ENCODE measurements at places on chromosomes 7 and 10. TPM values are rescaled to one million over a fixed set of nuclear protein-coding genes. Genes with fewer than 3 reads are reported as not detected.

PODXL gene
- 71.2 TPM for total RNA-seq

ADAM12 gene
- 1.3 TPM for total RNA-seq

HOXA1 gene
- 0.37 TPM for total RNA-seq

ARF5 gene
- 127 TPM for total RNA-seq

GPNMB gene
- total RNA-seq: 58.5 TPM

AKR1C1 gene
- 55.1 TPM for total RNA-seq

PLXNA4 gene
- total RNA-seq: 4.6 TPM

POP7 gene
- total RNA-seq: 30.1 TPM

BRAT1 gene
- total RNA-seq: 29.4 TPM

SAMD9 gene
- 14.5 TPM for total RNA-seq

LEP gene
- 1.3 TPM for total RNA-seq

ZNF365 gene
- total RNA-seq: 2.4 TPM

ZNF117 gene
- 100 TPM for total RNA-seq

TAF6 gene
- 36.1 TPM for total RNA-seq

TMEM196 gene
- total RNA-seq: not detected

ENTPD7 gene
- 14.6 TPM for total RNA-seq

LRRC61 gene
- total RNA-seq: 9.4 TPM

CAMK2B gene
- 0.40 TPM for total RNA-seq

ZNF12 gene
- total RNA-seq: 22.6 TPM

DCLRE1C gene
- total RNA-seq: 9.9 TPM

GIMAP6 gene
- 53.7 TPM for total RNA-seq

FRMD4A gene
- 64.5 TPM for total RNA-seq

STMP1 gene
- 28.9 TPM for total RNA-seq

GHRHR gene
- total RNA-seq: not detected

CALY gene
- total RNA-seq: not detected

TFEC gene
- total RNA-seq: 17.1 TPM

GIMAP4 gene
- total RNA-seq: 66.2 TPM

COL28A1 gene
- 4.2 TPM for total RNA-seq

CRPPA gene
- 3.6 TPM for total RNA-seq

A1CF gene
- 0.25 TPM for total RNA-seq

CYCS gene
- 33.0 TPM for total RNA-seq

TYW1B gene
- total RNA-seq: 10.1 TPM

TMEM184A gene
- total RNA-seq: 1.8 TPM

SLC13A4 gene
- 0.17 TPM for total RNA-seq

PGAM2 gene
- 0.85 TPM for total RNA-seq

NACAD gene
- 2.3 TPM for total RNA-seq

STAM gene
- 25.4 TPM for total RNA-seq

SLC39A12 gene
- not detected for total RNA-seq

SPDYE6 gene
- total RNA-seq: not detected

IFIT3 gene
- total RNA-seq: 17.3 TPM

EN2 gene
- total RNA-seq: not detected

NPM3 gene
- 25.6 TPM for total RNA-seq

ATOH7 gene
- not detected for total RNA-seq

CHCHD2 gene
- 301 TPM for total RNA-seq

TMEM130 gene
- 1.5 TPM for total RNA-seq

SH2D4B gene
- 0.12 TPM for total RNA-seq

ENTPD1 gene
- 46.6 TPM for total RNA-seq

FAM13C gene
- 59.0 TPM for total RNA-seq

ZNF92 gene
- total RNA-seq: 5.4 TPM

SEPTIN14 gene
- total RNA-seq: not detected

NPVF gene
- not detected for total RNA-seq

NYAP1 gene
- total RNA-seq: 0.52 TPM

SPAG6 gene
- total RNA-seq: 40.1 TPM

MYL7 gene
- total RNA-seq: 13.0 TPM

IL2RA gene
- 5.7 TPM for total RNA-seq

Measured in lung (tissue), 17 donors.